NCI-H2081 treated with DMSO at 0.1 percent for 48 hours (cell line): ENCODE measurements at places on chromosomes 5 and 9.

- DNase-seq = no peak
Measured at GRCh38 chr5:142881076-142881783, 111.1 kb downstream of the ARHGAP26 start.

- no peak for DNase-seq
Measured at GRCh38 chr9:84970432-84970831, 300.9 kb downstream of the NTRK2 start.

DNA sequence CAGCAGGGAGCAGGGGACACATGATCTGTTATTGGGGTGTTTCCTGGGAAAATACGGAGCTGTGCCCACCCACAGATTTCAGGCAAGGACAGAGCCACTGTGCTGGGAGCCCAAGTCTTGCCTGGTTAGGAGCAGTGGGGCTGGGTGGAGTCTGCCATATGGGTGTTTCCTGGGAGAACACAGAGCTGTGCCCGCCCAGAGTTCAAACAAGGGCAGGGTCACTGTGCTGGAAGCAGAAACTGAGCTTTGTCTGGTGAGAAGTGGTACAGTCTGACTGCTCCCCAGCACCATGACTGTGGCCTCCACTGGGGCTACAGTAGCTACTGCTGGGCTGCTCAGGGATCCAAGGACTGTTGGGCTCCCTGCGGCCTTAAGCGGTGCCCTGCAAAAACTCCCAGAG is 135.5 kb downstream of the MCTP1 start:
- no peak for DNase-seq

DNA sequence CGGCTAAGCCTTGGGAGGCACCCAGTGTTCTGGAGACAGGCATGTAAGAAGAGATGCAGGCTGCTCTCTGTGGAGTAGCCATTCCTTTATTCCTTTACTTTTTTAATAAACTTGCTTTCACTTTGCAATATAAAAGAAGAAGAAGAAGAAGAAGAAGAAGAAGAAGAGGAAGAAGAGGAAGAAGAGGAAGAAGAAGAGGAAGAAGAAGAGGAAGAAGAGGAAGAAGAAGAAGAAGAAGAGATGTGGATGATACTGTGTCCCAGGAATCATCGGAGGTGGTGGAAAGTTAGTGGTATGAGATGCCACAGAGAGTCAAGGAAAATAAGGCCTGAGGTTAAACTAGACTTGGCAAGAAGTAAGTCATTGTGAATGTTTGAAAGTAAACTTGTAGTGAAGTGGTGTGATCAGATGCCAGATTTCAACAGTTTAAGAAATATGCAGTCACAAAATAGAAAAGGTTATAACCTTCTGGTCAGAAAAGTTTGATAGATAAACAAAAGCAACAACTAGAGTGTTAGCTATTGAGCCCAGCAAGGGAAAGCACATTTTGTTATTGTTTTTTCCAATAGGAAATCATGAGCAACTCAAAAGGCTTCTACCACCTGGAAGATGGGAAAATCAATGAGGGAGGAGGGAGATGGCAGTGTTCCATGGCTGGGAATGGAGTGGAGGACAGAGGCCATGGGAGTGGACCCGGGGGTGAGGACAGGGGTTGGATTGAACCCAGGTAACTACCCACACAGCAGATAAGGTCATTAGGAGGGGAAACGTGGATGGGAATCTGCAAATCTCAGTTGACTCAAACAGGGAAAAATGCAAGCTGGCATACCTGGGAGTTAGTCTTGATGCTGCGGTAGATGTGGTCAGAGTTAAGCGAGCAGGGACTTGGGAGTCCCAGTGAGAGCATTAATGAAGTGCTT is 16.8 kb downstream of the AOPEP start:
- DNase-seq = no peak

GRCh38 chr5:172771439-172772111 is 580 bp upstream of the DUSP1 start:
- DNase-seq = no peak
